Endothelial cell (in vitro differentiated cells): ENCODE measurements at places on chromosomes 1 and 21. TPM values are rescaled to one million over a fixed set of nuclear protein-coding genes. Genes with fewer than 3 reads are reported as not detected.
A peak's percentile ranks its signal among the peaks of the same experiment; 100 is the strongest.

GRCh38 chr1:115536279-115536816, 105.4 kb upstream of the VANGL1 start:
- DNase-seq, result no peak

DNA sequence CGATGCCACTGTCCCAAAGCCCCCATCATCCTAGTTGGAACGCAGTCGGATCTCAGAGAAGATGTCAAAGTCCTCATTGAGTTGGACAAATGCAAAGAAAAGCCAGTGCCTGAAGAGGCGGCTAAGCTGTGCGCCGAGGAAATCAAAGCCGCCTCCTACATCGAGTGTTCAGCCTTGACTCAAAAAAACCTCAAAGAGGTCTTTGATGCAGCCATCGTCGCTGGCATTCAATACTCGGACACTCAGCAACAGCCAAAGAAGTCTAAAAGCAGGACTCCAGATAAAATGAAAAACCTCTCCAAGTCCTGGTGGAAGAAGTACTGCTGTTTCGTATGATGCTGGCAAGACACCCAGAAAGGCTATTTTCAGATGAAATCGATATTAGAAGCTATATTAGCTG, 8.1 kb downstream of the RHOU start:
- DNase-seq, result no peak

DNA sequence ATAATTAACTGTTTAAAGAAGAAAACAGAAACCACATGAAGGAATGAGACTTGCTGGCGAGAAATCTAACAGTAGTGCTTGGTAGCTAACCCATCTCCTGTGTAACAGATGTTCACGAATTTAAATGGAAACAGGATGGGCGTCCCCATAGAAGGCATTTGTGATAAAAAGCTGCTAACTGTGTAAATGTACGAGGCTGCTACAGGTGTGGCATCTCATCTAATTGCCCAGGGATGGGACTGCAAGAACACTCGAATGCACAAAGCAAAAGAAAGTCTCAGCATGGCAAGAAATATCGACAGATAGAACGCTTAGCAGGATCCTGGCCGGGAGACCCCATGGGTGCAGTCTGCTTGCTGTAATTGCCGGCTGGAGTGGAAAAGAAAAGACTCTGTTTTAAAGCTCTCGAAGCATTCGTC, 112.7 kb downstream of the RUNX1 start:
- DNase-seq, result no peak

ANGPTL1 gene
- not detected for total RNA-seq

- DNase-seq, result no peak
Observed at GRCh38 chr1:151908228-151908691, 1.1 kb downstream of the THEM4 start.

DNA sequence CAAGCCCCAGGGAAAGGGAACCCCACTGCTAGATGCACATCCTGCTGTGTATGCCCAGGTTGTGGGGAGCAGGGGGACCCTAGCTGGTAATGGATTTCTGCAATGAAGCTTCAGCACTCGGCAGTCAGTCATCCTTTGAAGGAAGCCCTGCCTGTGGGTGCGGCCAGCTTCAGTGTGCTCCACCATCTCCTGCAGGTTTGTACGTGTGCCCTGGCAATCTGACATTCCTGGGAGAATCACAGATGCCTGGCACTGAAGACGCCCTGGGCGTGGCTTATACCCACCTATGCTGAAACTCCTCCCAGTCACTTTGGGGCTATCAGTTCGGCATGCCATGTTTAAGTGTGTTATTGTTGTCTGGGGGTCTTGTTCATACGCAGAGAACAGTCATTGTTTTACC, 6.8 kb downstream of the SPRR5 start:
- no peak for DNase-seq

- DNase-seq, result no peak
Observed at GRCh38 chr1:172408958-172409357, 11.5 kb upstream of the C1orf105 start.

IGSF21 gene
- 4.4 TPM for total RNA-seq

GRCh38 chr1:182391362-182392049, at the start of gene GLUL:
TSS of gene GLUL (minus strand) at chr1:182391790. CDS start at chr1:182388737, 3,053 bp downstream.
- peak; percentile 97 for DNase-seq

DNA sequence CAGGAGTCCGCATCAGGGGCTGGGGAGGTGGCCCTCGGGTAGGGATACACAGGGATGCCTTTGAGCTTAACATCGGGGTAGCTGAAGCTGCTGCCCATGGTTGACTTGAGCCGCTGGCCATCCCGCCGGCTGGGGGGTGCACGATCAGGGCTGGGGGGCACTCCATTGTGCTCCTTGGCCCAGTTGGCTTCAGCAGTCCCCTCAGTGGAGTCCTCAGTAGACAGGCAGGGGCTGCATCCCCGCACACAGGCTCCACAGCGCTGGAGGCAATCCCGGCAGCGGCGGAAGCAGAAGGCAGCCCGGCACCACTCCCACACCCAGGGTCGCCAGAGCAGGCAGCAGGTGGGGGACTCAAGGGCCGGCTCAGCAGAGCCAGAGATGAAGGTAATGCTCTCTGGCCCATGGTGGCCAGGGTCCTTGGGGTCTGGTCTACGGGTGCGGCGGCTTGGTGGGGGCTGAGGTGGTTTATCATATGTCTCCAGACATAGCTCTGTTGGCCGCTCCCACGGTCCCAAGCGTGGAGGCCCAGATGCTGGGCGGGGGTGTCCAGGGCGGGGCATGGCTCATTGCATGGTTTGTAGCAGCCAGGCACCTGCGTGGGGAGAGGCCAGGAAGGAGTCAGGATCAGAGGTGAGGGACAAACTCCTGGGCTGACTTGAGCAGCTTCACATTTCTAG, 8.3 kb downstream of the KDF1 start:
- no peak for DNase-seq

TFF3 gene
- not detected for total RNA-seq

RIPK4 gene
- 9.6 TPM for total RNA-seq

DNA sequence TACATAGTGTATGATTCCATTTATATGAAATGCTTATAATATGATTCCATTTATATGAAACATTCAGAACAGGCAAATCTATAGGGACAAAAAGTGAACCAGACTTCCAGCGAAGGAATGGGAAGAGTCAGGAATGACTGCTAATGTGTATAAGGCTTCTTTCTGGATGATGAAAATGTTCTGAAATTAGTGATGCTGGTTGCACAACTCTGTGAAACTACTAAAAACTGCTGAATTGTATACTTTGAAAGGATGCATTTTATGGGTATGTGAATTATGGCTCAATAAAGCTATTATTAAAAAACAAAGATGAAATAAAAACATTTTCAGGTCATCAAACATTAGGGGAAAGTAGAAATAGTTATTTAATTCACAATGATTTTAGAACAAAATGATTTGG, 14.1 kb upstream of the IL24 start:
- DNase-seq, result no peak

DNA sequence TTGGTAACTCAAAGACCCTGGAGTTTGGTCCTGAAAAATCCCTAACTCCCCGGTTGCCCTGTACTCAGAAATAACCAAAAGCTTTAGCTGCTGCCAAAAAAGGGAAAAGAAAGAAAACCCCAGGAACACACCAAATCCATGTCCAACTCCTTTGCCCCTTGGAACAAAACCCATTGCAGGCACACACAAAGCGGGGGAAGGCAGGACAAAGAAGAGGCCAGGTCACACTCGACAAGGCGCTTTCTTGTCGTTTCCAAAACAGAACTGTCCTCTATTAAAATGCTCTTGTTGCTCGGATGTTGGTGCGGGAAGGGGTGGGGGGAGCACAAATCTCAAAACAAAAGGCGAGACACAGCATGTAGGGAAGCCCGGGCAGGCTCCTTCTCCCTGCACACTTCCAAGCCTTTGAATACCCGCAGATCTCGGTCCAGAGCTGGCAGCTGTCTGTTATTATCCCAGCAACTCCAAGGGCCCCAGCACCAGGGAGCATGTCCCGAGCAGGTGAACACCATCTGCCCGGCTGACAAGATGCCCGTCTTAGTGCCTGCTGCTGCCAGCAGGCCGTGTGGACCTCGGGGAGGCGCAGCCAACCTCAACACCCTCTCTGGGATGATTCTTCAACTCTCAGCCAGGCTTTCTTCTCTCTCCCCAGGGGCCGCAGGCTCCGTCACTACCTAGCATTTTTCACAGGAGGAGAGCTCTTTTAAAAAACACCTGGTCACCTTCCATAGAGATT, 96.4 kb downstream of the SSBP3 start:
- no peak for DNase-seq

ACTN2 gene
- total RNA-seq, result 0.21 TPM

GRCh38 chr1:12177156-12177998, 10.6 kb downstream of the TNFRSF1B start:
- no peak for DNase-seq

DNA sequence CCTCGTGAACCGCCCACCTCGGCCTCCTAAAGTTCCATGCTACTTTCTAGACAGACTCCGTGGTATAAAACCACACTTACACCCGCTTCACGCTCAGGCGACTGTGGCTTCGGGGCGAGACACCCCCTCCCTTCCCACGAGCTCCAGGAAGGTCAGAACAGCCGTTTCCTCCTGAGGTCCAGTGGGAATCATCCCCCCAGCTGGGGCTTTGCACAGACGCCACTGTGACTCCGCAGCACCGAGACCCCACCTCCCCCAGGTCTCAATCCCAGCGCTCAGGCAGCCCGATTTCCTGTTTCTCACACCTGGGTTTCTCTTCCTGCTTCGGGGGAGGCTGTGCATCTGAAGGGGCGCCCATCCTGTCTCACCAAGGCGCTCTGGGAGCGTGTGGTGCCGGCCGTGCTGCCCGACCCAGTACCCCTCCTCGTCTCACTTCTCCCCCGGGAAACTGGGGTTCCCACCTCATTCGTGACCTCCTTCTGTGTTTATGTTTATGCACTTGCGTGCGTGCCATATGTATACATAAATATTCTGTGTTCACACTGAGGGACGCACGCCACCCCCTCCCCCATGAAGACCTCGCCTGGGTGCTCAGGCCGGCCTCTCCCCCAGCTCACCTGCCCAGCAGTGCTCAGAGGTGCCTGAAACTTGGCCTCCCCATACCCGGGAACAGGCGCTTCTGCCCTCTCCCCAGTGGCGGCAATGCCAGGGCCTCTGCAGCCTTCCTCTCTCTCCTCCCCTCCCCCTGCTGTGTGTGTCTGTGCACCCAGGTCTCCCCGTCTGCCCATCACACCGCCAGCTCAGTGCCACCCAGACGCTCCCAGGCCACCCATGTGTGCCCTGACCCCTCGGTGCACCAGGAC, 14.6 kb downstream of the SLC35E2B start:
- peak; percentile 63 for DNase-seq

GRCh38 chr1:45643321-45643720, 19.5 kb upstream of the CCDC17 start:
- no peak for DNase-seq

DNA sequence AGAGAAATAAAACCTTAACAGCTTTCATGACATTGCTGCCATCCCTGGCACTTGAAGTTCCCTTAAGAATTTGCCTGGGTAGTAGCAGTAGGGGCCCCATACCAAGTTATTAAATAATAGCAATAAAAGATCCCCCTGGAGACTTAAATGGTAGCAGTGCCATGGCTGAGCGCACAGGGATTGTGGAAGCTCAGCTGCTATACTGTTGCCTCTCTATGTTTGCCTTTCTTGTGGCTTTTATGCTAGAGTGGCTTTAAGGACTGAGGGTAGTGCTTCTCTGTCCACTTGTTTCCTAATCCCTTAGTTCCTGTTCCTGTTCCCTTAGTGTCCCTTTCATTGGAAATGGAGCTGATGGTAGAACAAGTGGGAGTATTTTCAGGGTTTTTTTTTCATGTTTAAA, 42.1 kb downstream of the NCF2 start:
- no peak for DNase-seq

ILDR2 gene
- 1.2 TPM for total RNA-seq

GRCh38 chr1:206661161-206661820, 23.4 kb upstream of the MAPKAPK2 start:
- no peak for DNase-seq

DNA sequence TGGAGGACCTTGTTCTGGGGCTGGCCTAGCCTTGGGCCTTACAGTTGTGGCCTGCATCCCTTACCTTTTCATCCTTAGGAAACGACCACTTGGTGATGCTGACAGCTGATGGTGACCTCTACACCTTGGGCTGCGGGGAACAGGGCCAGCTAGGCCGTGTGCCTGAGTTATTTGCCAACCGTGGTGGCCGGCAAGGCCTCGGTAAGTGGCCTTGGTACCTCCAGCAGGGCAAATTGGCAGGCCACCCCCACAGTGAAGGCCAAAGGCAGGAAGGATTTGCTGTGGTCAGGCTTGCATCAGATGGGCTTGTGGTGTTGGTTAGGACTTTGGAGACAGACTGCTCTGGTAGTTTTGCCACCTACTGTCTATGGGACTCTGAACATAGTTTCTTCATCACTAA, 17.7 kb upstream of the TRNAU1AP start:
- no peak for DNase-seq

- DNase-seq, result no peak
Observed at GRCh38 chr1:93171549-93172034, 8.6 kb downstream of the TMED5 start.

CEP170 gene
- total RNA-seq, result 168 TPM

- DNase-seq, result peak; percentile 27
Observed at GRCh38 chr1:10431070-10431730, 967 bp downstream of the CENPS start.

SLC44A3 gene
- total RNA-seq, result 2.7 TPM

GRCh38 chr1:87673309-87673708, 344.6 kb downstream of the LMO4 start:
- DNase-seq, result no peak

DNA sequence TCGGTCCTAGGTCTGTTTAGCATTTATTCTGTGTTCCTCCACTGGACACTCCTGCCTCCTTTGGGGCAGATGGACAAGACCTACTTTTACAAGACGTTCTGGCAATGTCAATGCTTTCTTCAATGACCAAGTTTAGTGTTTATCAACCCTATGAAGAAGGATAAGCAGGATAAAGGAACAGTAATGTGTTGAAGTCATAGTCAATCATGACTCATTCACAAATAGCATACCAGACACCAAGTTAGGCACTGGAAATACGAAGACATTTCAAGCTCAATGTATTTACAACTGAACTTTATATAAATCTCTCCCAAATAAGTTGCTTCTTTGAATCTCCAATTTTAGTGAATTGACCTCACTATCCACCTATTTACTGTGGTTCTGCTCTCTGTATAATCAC, 4.8 kb upstream of the SLC35D1 start:
- no peak for DNase-seq

DNA sequence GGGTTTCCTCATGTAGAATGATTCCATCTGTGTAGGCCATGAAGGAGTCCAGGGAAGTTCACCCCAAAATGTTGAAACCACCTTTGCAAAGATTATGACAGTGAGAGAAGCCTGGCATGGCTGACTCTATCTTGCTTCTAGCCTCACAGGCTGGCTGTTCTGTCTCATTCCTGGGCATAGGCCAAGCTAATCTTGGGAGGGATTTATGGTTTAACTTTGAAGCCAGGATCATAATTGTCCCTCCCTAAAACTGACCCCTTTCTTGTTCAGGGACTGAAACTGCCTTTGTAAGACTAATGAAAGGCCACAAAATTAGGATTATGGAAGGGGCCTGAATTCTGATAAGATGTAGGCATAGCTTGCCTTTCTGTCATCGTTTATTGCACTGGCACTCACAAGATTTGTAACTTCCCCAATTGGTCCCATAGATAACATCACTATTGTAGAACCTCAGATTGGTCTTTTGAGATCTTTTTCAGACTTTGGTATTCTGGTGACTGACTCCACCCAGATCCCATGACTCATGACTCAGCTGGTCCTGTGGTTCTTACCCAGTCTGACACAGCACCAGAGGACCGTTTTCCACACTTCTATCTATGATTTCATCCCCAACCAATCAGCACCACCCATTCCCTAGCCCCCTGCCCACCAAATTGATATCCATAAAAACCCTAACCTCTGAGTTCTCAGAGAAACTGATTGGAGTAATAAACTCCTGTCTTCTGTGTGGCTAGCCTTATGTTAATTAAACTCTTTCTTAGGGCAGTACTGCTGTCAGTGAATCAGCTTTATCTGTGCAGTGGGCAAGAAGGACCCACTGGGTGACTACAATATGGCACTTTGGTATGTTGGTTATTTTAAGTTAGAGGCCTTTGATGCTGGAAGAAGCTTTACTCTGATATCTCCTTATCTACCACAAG, 13.6 kb upstream of the LAMTOR5 start:
- no peak for DNase-seq
